Ovary (tissue), 10 donors: ENCODE measurements at places on chromosomes 2 and 18. TPM values are rescaled to one million over a fixed set of nuclear protein-coding genes. Genes with fewer than 3 reads are reported as not detected.

DNA sequence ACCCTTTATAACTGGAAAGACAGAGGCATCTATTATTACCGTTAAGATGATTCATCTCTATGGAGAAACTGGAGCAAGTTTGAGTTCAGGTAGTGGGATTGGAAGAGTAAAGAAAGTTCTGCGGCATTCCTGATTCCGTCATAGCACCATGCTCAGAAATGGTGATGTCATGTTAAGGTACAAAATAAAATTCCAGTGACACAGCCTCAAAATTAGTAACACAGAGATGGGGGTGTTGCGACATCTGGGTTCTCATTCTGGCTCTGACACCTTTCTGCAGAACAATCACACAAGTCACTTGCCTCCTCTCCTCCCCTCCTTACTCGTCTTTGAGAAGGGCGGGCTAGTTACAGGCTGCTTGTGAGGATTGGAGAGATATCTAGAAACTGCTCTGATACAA is 105.7 kb downstream of the DPP10 start:
- no peaks in the 10 kb centered on the region for H3K27me3 ChIP-seq
- H3K27ac ChIP-seq, result no peak overlapping the region
- no peak for DNase-seq
- H3K36me3 ChIP-seq, result no peaks in the 10 kb centered on the region

DNA sequence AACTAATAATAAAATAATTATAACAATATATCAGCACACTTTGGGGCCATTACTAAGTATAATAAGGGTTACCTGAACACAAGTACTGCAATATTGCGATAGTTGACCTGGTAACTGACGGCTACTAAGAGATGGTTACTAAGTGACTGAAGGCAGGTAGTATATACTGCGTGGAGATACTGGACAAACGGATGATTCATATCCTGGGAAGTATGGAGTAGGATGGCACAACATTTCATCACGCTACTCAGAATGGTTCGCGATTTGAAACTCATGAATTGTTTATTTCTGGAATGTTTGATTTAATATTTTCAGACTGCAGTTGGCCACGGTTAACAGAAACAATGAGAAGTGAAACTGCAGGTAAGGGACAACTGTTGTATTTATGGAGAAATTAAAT is 39.5 kb upstream of the FLACC1 start:
- no peaks in the 10 kb centered on the region for H3K4me1 ChIP-seq
- H3K27me3 ChIP-seq, result no peaks in the 10 kb centered on the region
- H3K27ac ChIP-seq, result no peak overlapping the region
- no peak for DNase-seq

GRCh38 chr2:191690327-191690726 is 12.4 kb downstream of the NABP1 start:
- H3K36me3 ChIP-seq, result no peaks in the 10 kb centered on the region
- no peak overlapping the region for H3K4me3 ChIP-seq
- no peak overlapping the region for H3K27ac ChIP-seq
- no peaks in the 10 kb centered on the region for H3K27me3 ChIP-seq
- DNase-seq, result no peak

DNA sequence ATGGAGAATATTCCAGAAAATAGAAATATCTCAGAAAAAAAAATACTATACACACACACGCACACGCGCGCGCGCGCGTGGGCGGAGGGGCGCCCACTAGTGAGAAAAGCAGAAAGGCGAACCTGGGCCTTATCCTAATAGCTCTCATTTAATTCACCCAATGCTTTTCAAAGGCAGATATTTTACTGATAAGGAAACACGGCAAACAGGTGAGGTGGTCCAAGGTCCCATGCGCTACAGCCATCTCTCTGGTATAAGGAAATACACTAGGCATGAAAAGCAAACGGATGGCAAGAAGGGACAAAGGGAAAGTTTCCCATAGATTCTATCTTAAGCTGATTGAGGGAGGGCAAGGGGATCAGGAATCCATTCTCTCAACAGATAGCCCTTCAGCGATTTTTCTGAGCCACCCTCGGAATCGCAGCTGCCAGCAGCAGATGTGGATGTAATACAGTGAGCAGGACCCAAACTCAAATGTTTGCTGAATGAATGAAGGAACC is 136.7 kb downstream of the TMEM247 start:
- peaks cover 3% of the 10 kb centered on the region for H3K4me1 ChIP-seq
- DNase-seq, result peak; percentile 38
- peak overlapping the region; percentile 92 for H3K4me3 ChIP-seq
- no peaks in the 10 kb centered on the region for H3K27me3 ChIP-seq
- peak overlapping the region; percentile 78 for H3K27ac ChIP-seq

- H3K4me1 ChIP-seq, result no peaks in the 10 kb centered on the region
- no peak overlapping the region for H3K27ac ChIP-seq
- no peaks in the 10 kb centered on the region for H3K27me3 ChIP-seq
- no peak for DNase-seq
These were observed 27.5 kb upstream of the CAB39 start for GRCh38 chr2:230685178-230685577.

GRCh38 chr2:218805627-218806026 is 23.7 kb downstream of the CYP27A1 start:
- no peaks in the 10 kb centered on the region for H3K27me3 ChIP-seq
- H3K36me3 ChIP-seq, result no peaks in the 10 kb centered on the region
- no peak for DNase-seq

DNA sequence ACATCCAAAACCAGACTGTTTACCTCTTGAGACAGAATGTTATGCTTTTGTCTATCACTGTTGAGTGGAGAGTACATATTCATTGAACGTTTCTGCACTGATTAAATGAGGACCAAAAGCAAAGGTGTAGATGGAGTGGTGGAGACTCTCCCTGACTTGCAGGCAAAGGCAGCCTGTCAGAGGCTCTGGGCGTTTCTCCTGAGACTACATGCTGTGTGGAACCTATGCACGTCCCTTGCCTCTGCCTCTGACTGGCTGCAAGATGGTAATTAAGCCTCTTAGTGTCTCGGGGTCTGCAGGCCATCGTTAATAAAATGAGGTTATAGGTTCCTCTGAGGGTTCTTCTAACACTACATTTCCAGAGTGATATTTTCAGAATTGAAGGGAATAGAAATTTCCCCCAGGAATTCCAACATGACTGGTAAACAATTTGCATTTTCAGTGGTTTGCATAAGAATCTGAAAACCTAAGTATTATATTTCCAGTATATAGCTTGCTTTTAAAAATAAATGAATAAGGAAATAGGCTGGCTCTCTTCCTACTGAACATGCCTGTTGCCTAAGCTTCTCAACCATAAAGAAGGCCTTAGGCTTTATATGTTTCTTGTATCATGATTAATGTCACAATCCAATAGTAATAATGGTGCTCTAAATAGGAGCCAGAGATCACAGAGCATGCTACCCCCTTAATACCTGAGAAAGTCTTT is 107.4 kb downstream of the FTCDNL1 start:
- no peak for DNase-seq
- no peaks in the 10 kb centered on the region for H3K36me3 ChIP-seq
- H3K27me3 ChIP-seq, result no peaks in the 10 kb centered on the region
- H3K4me1 ChIP-seq, result peaks cover 5% of the 10 kb centered on the region

GRCh38 chr18:57048351-57048750 is 98.5 kb upstream of the BOD1L2 start:
- H3K36me3 ChIP-seq, result no peaks in the 10 kb centered on the region
- DNase-seq, result no peak
- H3K27me3 ChIP-seq, result no peaks in the 10 kb centered on the region
- no peak overlapping the region for H3K27ac ChIP-seq
- H3K4me3 ChIP-seq, result no peak overlapping the region
- no peaks in the 10 kb centered on the region for H3K4me1 ChIP-seq

GRCh38 chr2:10775831-10776230 is 36.8 kb downstream of the PDIA6 start:
- no peak overlapping the region for H3K27ac ChIP-seq
- no peaks in the 10 kb centered on the region for H3K36me3 ChIP-seq
- H3K27me3 ChIP-seq, result no peaks in the 10 kb centered on the region
- no peaks in the 10 kb centered on the region for H3K4me1 ChIP-seq

- no peak for DNase-seq
- no peaks in the 10 kb centered on the region for H3K27me3 ChIP-seq
- H3K27ac ChIP-seq, result no peak overlapping the region
- H3K4me3 ChIP-seq, result no peak overlapping the region
These were observed 85.5 kb downstream of the TRIM43 start for GRCh38 chr2:95677346-95677745.

- no peaks in the 10 kb centered on the region for H3K36me3 ChIP-seq
- H3K27me3 ChIP-seq, result no peaks in the 10 kb centered on the region
- no peak overlapping the region for H3K4me3 ChIP-seq
- no peaks in the 10 kb centered on the region for H3K4me1 ChIP-seq
- no peak for DNase-seq
These were observed 100.6 kb upstream of the SMIM21 start for GRCh38 chr18:75527848-75528685.

GRCh38 chr18:35355140-35355618 is 11.0 kb upstream of the ZNF24 start:
- H3K4me1 ChIP-seq, result no peaks in the 10 kb centered on the region
- no peaks in the 10 kb centered on the region for H3K36me3 ChIP-seq
- DNase-seq, result peak; percentile 42
- no peak overlapping the region for H3K4me3 ChIP-seq
- H3K27ac ChIP-seq, result no peak overlapping the region

DNA sequence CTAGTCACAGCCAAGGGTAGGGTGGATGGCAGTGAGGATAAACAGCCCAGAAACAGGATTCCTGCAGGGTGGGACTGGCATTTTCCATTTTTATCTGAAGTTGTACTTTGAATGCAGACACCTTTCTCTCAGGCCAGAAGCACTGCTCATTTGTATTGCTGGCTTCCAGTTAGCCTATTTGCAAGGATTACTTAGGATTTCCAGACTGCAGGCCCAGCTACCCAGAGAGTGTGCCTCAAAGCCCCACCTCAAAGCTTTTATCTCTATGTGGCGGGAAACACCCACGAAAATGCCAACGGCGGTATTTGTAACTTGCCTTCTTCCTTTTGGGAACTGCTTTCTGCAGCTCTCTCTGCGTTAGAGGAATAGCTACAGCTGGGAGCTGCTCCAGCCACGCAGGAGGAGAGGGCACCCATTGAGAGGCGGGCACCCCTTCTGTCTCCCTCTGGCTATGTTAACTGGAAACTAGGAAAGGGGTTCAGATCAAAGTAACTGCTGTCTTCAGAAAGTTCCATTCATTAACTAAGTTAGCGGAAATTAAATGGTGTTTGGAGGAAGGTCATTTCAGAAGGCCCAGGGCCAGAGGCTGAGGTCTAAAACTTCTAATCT is 144.9 kb downstream of the TGIF1 start:
- H3K4me3 ChIP-seq, result peak overlapping the region; percentile 44
- H3K27me3 ChIP-seq, result no peaks in the 10 kb centered on the region

The CDK15 gene
- 14.9 TPM for total RNA-seq

The MXD1 gene
- 10.1 TPM for total RNA-seq

The RESP18 gene
- total RNA-seq, result not detected

The CYRIA gene
- 16.9 TPM for total RNA-seq

The NDUFV2 gene
- total RNA-seq, result 76.6 TPM

The MYO7B gene
- total RNA-seq, result not detected

The ARHGAP25 gene
- 13.0 TPM for total RNA-seq

The ADCYAP1 gene
- not detected for total RNA-seq

The COL4A3 gene
- 6.8 TPM for total RNA-seq
